AG08395 (cell line): ENCODE measurements at places on chromosomes 2 and 18.

GRCh38 chr2:136901732-136902131 is 136.4 kb downstream of the THSD7B start:
- no peak for DNase-seq

DNA sequence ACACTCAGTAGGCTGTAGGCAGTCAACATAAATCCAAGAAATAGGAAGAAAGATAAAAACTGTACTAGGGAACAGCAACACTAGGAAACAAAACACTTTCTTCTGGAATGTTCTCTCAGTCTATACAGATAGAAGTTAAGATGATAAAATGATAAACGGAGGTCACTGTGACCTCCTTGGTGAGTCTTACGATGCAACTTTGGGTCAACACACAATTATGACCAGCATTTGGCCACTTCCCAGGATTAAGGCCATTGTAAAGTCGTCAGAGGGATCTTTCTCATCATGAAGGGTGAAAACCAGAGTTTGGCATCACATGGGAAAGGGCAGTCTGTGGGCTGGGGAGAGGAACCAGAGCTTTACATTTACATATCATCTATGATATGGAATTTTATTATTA is 33.4 kb downstream of the LAMA3 start:
- no peak for DNase-seq

- DNase-seq: no peak
Observed at GRCh38 chr2:132595693-132596092, 74.3 kb downstream of the LYPD1 start.

GRCh38 chr2:30358842-30359241 is 88.2 kb upstream of the LCLAT1 start:
- no peak for DNase-seq
